Effector memory CD4-positive, alpha-beta T cell (primary cell): ENCODE measurements at places on chromosomes 6 and 20.

- DNase-seq: no peak
Measured at GRCh38 chr6:102300350-102300749, 906.8 kb downstream of the GRIK2 start.

GRCh38 chr6:14187406-14187805 is 69.8 kb downstream of the CD83 start:
- no peak for DNase-seq

GRCh38 chr6:53336070-53336469 is 12.7 kb downstream of the ELOVL5 start:
- DNase-seq: no peak

DNA sequence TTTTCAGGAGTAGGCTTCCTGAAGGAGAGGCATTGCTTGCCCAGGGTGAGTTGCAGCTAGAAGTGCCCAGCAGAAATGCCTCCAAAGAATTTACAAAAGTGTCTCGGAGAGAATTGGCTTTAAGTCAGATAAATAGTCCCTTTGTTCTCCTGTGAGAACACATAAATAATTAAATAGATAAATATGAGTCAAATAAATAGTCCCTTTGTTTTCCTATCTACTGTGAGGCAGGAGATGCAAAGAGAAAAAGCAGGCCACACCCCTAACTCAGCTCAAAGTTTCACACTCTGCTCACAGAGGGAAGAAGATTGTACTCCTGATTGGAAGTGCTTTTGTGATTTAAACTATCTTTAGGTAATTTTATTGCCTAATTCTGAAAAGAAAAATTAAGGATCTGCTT is 180.7 kb upstream of the PRSS16 start:
- no peak for DNase-seq

DNA sequence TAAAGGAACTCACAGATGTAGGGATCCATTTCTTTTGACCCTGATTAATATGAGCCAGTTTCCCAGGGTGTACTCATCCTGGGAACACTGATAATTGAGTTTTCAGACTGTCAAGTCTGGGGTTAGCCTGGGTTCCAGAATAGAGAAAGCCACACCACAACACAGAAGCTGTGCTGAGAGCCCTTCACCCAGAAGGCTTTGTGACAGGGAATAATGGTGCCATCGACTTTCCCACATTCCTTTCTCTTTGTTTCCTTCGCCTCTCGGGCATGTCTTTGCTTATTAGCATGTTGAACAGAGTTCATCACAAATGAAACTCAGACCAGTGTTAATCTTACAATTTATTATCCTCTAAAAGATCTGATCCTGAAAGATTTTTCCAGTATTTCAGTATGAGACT is 95.0 kb downstream of the TCP11 start:
- no peak for DNase-seq
